ENCODE measurements at places on chromosomes 12 and 14.

GRCh38 chr14:50943261-50943942, 881 bp downstream of the PYGL start:
- peak; percentile 47 for DNase-seq

- DNase-seq: no peak
Measured at GRCh38 chr14:87967496-87967895, 25.5 kb downstream of the GALC start.

GRCh38 chr14:54893151-54893760, 9.4 kb downstream of the GCH1 start:
- DNase-seq: peak; percentile 63

DNA sequence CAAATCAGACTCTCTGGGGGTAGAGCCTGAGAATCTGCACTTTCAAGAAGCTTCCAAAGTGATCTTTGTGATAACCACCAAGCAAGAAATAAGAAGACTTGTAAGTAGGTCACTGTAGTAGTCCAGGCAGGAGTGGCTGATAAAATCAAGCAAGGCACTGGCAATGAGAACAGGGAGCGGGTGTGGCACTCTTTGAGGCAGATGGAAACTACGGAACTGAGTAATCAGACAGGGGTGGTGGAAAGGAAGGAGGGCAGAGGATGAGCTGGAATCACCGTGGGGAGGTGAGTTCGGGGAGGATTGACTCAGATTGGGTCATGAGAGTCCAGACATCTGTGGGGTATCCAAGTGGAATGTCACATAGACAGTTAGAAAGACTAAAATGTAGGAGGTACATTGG, 44.4 kb upstream of the PLXNC1 start:
- no peak for DNase-seq

DNA sequence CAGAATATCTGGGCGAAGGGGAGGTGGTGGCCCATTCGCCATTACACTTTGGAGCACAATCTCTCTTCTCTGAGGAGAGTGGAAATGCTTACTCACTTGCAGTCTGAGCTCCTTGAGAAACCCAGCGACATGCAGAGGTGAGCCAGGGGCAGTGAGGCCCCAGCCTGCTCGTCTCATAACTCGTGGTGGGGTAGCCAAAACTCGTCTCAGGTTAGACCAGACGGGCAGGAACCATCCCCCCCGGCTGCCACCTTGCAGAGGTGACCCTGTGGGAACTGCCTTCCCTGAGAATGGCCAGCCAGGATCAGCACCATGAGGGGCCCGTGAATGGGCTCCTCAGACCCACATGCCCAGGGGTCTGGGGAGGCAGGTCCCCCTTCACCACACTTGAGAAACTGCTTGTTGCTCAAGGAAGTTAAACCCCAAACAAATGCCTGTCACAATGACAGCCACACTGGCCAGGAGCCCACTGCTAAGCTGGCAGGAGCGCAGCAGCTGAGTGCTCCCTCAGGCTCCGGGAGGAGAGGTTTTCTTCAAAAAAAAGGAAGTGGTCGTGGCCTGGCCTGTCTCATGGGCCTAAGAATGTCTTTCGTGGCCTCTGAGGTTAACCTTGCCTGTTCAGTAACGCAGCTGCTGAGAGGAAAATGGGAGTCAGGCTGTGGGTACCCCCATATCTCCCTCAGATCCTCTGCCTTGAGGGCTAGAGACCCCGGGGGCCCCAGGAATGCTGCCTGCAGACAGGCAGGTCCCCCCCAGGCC, 9.2 kb upstream of the ALDH2 start:
- peak; percentile 41 for DNase-seq

- no peak for DNase-seq
Measured at GRCh38 chr12:108348842-108349241, 9.7 kb upstream of the CMKLR1 start.

DNA sequence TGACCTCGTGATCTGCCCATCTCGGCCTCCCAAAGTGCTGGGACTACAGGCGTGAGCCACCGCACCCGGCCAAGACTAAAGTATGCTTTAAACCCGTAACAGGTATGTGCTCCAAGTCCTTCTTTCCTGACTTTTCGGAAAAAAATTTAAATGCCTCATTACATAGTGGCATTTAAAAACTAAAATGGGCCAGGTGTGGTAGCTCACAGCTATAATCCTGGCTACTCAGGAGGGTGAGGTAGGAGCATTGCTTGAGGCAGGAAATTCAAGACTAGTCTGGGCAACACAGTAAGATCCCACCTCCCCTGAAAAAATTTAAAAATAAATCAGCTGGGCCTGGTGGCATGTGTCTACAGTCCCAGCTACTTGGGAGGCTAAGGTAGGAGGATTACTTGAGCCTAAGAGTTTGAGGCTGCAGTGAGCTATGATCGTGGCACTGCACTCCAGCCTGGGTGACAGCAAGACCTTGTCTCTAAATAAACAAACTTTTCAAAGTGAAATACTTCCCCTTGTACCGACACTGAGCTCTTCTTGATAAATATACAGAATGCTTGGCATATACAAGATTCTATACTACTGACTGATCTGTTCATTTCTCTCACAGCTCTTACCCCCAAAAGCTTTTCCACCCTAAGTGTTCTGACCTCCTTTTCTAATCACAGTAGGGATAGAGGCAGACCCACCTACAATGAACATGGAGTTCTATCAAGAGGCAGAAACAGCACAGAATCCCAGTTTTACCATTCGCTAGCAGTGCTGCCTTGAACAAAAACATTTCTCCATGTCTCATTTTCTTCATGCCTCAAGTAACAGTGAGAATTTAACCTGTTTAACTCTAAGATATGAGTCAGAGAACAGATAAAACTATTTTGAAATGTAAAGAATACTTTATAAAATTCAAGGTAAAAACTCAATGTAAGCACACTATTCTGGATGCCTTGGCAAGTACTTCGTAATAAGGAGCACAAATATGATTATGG, 7.9 kb downstream of the PPP4R3A start:
- DNase-seq: no peak

DNA sequence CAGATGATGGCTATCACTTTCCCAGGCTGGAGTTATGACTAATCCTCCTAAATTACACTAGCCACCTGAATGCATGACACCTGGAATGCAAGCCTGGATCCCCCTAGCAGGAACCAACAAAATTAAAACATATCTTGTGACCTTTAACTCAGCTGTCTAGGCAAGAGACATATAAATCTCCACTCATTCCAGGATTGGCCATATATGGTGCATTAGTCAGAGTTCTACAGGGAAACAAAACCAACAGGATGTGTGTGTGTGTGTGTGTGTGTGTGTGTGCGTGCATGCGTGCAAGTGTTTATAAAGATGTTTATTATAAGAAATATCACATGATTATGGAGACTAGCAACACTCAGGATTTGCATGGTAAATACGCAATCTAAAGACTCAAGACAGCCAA, 212.8 kb downstream of the KIF21A start:
- no peak for DNase-seq

DNA sequence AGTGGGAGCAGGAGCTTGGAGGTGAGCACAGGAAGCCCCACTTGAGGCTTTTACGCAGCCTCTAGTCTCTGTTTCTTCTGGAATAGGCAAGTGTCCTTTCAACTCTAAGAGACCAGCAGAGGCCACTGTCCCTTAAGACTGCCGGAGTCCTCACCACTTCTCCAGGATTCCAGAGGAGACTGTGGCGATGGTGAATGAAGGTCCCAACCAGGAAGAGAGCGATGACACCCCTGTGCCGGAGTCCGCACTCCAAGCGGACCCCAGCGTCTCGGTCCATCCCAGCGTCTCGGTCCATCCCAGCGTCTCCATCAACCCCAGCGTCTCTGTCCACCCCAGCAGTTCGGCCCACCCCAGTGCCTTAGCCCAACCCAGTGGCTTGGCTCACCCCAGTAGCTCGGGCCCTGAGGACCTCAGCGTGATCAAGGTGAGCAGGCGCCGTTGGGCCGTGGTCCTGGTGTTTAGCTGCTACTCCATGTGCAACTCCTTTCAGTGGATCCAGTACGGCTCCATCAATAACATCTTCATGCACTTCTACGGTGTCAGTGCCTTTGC, 442 bp downstream of the FLVCR2 start:
- DNase-seq: no peak

DNA sequence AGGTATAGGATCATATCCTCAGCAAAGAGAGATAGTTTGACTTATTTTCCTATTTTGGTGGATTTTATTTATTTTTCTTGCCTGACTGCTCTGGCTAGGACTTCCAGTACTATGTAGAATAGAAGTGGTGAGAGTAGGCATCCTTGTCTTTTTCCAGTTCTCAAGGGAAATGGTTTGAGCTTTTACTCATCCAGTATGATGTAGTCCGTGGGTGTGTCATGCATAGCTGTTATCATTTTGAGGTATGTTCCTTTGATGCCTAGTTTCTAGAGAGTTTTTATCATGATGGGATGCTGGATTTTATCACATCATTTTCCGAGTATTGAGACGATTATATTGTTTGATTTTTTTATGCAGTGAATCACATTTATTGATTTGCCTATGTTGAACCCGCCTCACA, 97.2 kb downstream of the MGAT4C start:
- no peak for DNase-seq

GRCh38 chr12:21296751-21297406, 37.8 kb downstream of the SLCO1A2 start:
- peak; percentile 52 for DNase-seq

- DNase-seq: no peak
Measured at GRCh38 chr14:55897031-55897430, 221.2 kb upstream of the PELI2 start.

GRCh38 chr12:78697817-78698415, 166.7 kb upstream of the SYT1 start:
- DNase-seq: no peak

GRCh38 chr14:59755409-59756135, 115.0 kb downstream of the RTN1 start:
- no peak for DNase-seq

- DNase-seq: no peak
Measured at GRCh38 chr12:2490831-2491230, 303.9 kb upstream of the FKBP4 start.

DNA sequence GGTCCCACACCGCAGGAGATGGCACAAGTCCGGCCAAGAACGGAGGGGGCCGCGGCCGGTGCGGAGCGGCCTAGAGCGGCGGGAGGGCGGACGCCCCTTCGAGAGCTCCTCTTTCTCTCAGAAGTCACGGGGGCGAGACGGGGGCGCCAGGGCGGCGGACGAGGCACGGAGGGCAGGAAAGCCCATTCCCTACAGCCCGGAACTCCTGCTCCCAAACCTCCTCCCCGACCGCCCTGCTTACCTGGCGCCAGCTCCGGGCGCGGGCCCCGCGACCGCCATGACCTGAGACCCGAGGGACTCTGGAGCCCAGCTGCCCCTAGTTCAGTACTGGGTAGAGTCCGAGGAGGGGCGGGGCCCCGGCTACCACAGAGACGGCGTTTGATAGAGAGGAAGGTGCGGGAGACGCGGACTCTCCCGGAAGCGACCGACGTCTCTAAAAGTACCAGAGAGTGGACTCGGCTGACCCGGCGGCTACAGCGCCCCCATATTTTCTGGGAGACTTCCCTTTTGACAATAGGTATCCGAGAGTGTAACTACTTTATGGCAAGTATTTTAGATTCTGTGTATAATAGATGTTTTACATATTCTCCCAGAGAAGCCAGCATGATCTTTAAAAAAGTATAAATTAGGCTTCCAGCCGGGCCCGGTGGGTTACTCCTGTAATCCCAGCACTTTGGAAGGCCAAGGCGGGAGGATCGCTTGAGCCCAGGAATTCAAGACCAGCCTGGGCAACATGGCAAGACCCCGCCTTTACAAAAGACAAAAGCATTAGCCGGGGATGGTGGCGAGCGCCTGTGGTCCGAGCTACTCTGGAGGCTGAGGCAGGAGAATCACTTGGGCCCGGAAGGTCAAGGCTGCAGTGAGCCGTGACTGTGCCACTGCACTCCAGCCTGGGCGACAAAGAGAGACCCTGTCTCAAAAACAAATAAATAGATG, at the start of gene ABCD4:
Gene ABCD4 (minus strand): TSS at position 301 of the 936 bp plus-strand sequence. CDS start 22 bp downstream, at position 279.
- DNase-seq: peak; percentile 95

DNA sequence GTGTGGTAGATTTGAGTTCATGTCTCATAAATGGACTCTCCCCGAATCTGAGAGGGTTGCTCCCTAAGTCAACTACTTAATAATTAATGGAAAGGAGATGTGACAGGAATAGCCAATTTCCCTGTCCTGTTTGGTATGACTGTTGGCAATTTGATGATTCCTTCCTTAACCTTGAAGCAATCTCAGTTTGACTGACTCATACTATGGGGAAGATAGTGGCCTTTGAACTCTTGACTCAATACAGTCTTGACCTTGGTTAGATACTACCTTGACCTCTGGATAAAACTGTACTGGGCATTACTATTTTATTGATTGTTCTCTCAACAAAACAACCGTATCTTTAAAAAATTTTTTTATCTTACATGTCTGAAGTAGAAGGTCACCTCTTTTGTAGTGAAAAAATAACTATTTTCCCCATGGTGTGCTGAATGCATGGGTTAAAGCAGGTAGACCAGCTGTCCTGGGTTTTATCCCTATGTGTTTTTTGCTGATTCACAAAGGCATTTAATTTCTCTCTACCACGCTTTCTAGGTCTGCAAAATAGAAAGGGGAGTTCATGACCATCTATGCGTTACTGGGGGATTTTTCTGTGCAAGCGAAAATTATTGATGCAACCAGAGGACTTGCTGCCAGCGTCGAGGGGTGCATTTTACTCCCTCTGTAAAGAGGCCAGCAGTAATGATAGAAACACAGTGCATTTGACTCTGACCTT, 80.1 kb downstream of the ETV6 start:
- no peak for DNase-seq

- DNase-seq: no peak
Measured at GRCh38 chr14:75675265-75675960, 14.4 kb downstream of the TTLL5 start.

DNA sequence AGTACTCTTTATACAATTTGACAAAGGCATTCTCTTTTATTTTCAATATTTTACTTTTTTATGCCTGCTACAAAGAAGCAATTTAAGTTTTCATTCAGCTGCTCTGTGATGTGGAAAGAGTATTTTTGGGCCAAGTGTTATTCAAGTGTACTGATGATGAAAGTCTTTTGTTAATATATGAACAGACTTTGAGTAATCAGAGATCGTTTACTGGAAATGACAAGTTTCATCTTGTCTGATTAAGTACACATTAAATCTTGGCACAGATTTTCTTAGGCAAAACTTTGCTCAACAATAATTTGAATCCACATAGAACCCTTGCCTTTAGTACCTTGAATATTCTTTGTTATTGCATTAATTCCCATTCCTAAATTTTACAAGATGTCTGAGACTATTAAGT, 13.3 kb upstream of the PZP start:
- no peak for DNase-seq

- DNase-seq: no peak
Measured at GRCh38 chr12:111444925-111445725, 39.4 kb downstream of the SH2B3 start.

GRCh38 chr14:56273951-56274350, 155.7 kb downstream of the PELI2 start:
- no peak for DNase-seq
